ENCODE measurements at places on chromosomes 6 and 20.

- DNase-seq: no peak
Observed at GRCh38 chr6:97312241-97312640, 29.2 kb upstream of the MMS22L start.

DNA sequence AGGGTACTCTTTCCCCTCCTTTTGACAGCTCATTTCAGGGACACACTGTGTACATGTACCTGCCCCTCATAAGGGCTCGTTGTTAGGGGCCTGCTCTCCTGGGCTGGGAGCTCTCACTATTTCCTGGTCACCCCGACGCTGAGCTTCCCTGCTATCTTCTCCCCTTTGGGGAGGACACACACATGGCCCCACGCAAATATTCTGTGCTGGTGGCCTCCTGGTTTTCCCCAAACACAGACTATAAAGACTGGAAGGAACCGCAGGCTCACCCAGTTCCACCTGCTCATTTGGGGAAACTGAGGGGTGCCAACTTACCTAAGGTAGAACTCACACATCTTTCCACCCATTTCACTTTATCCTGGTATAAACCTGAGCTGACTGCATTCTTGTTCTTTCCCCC, 301.4 kb upstream of the SUPT3H start:
- DNase-seq: no peak

GRCh38 chr6:68339488-68340131, 295.5 kb upstream of the ADGRB3 start:
- no peak for DNase-seq

DNA sequence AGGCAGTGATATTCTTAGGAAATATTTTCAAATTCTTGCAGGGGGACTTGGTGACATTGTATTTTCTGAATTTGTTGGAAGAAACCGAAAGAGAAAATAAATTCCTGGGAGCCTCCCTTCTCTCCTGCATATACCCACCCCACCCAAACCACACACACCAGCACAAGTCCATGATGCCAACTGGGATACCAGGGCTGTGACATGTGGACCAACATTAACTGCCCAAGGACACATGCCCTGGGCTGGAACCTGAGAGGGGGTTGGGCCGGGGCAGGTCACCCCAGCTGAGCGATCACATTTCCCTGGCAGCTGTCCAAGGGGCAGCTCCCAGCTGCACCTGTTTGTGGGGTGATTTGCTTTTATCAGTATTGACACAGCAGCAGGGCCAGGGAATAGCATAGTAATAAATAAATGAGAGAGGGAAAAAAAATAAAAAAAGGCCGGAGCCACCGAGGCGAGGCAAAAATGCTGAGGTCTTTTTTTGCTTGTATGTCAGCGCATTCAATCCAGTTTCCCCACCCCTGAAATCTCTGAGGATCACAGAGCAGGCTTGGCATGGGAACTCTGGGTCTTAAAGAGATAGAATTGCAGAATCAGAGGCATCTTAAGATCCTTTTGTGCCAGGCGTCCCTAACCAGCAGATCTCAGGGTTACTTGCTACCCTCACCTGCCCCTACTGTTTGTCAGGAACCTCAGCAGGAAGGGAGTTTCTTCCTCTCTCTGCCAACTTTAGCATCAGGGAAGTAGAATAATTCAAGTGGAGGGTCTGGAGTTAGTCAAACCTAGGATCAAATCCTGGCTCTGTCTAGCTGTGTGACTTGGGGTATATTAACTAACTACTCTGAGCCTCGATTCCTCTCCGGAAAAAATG, 66.5 kb upstream of the PIM1 start:
- no peak for DNase-seq
